WTC11 (cell line): ENCODE measurements at places on chromosomes 4 and X. TPM values are rescaled to one million over a fixed set of nuclear protein-coding genes. Genes with fewer than 3 reads are reported as not detected.

DNA sequence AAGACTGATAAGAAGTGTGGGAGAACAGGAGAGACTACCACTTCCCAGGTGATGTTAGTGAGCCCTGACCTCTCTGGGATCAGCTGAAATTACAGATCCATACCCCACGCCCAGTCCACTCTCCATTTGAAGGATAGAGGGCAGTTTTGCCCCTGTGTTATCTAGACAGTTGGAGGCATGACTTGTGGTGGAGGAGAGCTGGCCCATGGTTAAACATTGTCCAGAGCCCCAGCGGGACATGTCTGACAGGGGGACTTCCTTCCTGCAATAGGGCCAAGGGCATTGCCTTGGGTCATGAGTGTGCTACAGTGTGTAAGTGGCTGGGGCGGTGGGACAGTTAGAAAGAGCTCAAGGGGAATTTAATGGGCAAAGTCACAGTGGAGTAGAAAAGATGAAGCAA, 181.1 kb downstream of the MID1IP1 start:
- DNase-seq, result no peak

DNA sequence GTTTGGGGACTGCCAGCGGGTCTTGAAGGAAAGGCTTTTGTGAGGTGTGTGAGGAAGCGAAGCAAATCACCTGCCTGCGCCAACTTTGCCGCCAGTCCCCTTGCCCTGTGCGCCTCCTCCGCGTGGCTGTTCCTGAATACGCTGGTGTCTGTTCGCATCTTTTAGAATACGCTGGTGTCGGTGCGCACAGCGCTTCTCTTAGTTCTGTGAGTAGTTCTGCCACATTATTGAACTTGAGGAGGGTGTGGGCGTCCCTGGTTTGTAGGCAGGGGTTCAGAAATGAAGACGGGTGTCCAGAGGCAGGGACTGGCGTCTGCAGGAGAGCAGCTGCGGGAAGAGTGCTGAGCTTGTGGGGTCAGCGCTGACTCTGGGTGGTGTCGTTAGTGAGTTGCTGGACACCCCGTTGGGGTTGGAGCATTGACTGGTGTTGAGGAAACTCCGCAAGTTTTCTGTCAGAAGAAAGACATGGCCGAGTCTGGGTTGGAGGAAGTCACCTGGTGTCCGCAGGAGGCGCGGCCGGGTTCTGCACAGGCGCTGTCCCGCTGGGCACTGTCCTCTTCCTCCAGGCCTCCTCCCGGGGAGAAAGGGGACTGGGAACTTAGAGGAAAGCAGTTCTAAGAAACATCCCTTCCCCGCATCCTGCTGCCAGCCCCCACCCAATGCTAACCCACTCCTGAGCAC, 930 bp downstream of the ZNF718 start:
- DNase-seq, result peak; percentile 61

DNA sequence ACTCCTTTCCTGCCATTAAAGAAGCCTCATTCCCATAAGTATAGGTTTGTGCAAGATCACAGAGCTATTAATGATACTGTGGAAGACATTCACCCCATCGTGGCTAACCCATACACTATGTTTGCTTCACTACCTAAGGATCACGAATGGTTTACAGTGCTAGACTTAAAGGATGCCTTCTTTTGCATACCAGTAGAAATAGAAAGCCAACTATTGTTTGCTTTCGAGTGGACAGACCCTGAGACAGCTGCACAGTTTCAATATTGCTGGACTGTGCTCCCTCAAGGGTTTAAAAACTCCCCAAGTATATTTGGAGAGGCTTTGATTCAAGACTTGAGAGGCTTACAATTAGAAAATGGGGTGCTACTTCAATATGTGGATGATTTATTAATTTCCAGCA, 16.0 kb upstream of the PAPSS1 start:
- DNase-seq, result no peak

- no peak for DNase-seq
Observed at GRCh38 chrX:145506214-145506613, 258.9 kb downstream of the SPANXN1 start.

Gene TBX22
- 0.30 to 1.0 TPM (median 0.66 TPM) in 3 replicates for total RNA-seq

GRCh38 chr4:153466949-153467896, 1.1 kb downstream of the TMEM131L start:
- peak; percentile 71 for DNase-seq

DNA sequence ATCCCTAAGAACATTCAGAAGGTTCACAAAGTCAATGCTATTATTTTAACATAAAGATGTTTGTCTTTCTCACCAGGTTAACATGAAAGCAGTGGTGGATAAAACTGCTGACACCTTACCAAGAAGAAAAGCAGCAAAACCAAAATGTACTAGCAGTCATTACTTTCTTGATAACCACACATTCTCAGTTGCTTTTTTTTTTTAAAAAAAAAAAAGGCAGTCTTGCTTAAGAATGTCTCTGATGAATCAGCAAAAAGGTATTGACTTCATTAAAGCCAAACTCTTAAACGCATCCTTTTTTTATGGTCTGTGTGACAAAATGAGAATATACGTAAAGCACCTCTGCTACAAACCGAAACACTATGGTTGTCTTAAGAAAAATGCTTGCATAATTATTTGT, 31.9 kb downstream of the CDKL2 start:
- DNase-seq, result no peak

Gene PCSK1N
- total RNA-seq, result 7.4 to 8.0 TPM (median 7.5 TPM) in 3 replicates

DNA sequence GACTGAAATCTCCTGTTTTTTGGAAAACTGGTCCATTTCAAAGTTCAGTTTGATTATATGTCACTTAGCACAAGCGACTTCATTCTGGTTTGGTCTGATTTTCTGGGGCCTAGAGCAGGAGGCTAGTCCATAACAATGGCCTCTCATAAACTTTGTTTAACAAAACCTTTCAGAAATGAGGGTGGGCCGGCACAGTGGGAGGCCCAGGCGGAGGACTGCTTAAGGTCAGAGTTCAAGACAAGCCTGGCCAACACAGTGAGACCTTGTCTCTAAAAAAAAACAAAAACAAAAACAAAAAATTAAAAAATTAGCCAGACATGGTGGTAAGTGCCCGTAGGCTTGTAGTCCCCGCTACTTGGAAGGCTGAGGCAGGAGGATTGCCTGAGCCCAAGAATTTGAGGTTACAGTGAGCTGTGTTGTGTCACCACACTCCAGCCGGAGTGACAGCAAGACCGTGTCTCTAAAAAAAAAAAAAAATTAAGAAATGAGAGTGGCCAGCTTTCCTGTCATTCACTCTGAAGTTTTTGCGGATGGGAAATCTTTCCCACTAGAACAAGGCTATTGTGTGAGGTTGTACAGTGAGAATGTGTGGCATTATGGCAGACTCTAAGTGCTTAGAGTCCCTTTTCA, 1.2 kb upstream of the PLAC8 start:
- DNase-seq, result peak; percentile 38

Gene AFM
- not detected in 3 replicates for total RNA-seq

Gene GLRA2
- total RNA-seq, result not detected in 3 replicates

DNA sequence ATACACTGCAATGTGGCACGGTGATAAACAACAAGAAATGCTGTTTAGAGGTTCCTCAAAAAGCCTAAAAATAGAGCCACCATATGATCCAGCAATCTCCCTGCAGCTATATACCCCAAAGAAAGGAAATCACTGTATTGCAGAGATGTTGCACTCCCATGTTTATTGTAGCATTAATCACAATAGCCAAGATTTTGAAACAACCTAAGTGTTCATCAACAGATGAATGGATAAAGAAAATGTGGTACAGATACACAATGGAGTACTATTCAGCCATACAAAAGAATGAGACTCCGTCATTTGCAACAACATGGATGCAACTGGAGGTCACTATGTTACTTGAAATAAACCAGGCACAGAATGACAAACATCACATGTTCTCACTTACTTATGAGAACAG, 365.8 kb upstream of the DIPK2B start:
- no peak for DNase-seq

DNA sequence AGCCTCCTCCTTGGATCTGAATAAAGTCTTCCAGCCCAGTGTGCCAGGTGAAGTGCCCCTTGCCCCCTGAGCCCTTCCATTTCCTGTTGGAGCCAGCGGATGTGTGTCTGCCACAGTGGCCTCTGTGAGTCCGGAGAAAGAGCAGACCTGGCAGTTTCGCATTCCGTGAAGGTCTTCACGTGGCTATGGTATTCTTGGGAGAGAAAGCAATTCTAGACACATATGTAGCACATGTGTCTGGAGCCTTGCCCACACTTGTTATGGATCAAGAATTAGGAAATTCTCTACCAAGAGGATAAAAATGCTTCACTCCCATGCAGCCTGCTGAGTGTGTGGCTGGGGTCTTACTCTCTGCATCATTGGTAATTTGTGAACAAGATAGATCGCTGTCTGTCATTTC, 130.9 kb downstream of the REPS2 start:
- no peak for DNase-seq

- no peak for DNase-seq
Observed at GRCh38 chr4:66562276-66562806, 892.1 kb upstream of the EPHA5 start.

Gene C1QTNF7
- 0.04 TPM in 1 of 3 replicates, not detected in the others for total RNA-seq

GRCh38 chrX:46375831-46376230, 169.4 kb downstream of the ZNF674 start:
- no peak for DNase-seq

Gene RTL5
- total RNA-seq, result 0.76 to 1.3 TPM (median 1.0 TPM) in 3 replicates

DNA sequence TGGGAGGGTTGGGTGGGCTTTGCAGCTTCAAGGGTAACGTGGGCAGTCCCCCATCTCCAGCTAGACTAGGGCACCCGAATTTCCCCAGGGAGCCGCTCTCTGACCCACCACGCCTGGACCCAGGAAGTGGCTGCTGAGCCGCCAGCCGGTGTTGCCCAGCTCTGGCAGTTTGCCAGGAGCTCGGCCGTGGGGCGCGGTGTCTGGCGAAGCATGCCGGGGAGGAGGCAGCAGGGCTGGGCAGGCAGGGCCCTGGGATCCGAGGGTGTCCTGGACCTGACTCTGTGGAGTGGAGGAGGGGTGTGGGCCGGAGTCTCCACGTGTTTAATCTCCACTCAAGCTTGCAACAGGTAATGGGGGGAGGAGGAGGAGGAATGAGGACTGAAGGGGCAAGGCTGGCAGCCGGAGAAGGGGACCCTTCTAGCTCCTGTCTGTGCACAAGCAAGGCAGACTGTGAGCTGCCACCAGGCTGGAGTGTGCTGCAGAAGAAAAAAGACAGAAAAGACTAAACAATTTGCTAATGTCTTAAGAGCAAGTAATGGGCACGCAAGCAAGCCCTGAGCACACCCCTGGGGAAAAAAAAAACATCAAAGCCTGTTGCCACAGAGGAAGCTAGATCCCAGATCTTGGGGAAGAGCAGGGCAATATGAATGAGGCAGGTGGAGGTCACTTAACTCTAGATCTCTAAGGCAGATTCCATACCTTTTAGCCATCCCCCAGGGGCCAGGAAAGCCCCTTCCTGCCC, 2.4 kb downstream of the LONRF3 start:
- no peak for DNase-seq

DNA sequence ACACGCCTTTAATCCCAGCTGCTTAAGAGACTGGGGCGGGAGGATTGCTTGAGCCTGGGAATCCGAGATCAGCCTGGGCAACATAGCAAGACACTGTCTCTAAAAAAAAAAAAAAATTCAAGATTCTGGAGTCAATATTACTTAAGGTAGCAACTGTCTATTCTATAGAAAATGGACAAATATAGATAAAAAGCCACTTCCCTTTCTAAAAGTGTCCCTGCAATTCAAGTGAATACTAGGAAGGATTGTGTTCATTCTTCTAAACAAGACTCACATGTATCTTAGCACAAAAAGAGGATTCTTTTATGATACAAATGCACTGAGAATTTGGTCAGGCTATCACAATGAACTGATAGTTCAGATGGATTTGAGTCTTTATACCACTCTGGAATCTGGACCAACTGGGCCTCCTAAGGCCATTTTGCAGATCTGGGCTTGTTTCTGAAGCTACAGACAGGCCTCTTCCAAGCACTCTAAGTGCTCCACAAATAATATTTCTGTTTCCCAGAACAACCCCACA, 7.0 kb downstream of the PKD2 start:
- no peak for DNase-seq

Gene PWWP3B
- 0.52 to 1.5 TPM (median 1.4 TPM) in 3 replicates for total RNA-seq

GRCh38 chr4:40750461-40751258, 905 bp downstream of the NSUN7 start:
- peak; percentile 34 for DNase-seq

Gene XAGE1B
- total RNA-seq, result 0.37 TPM in 1 of 3 replicates, not detected in the others

Gene IGSF1
- total RNA-seq, result 16.2 to 23.6 TPM (median 19.1 TPM) in 3 replicates

GRCh38 chr4:111770514-111770913, 374.7 kb upstream of the FAM241A start:
- DNase-seq, result no peak

- DNase-seq, result no peak
Observed at GRCh38 chr4:46249516-46249915, 125.7 kb upstream of the GABRG1 start.

Gene XG
- 0.78 to 1.0 TPM (median 1.0 TPM) in 3 replicates for total RNA-seq

Gene TEX13D
- not detected in 3 replicates for total RNA-seq

Gene RAB41
- total RNA-seq, result not detected in 3 replicates

- DNase-seq, result no peak
Observed at GRCh38 chr4:2449051-2449450, 19.9 kb upstream of the RNF4 start.

Gene OTC
- total RNA-seq, result not detected in 3 replicates

GRCh38 chrX:3713225-3713936, at the start of gene PRKX:
Gene PRKX, minus strand, starts transcription at chrX:3713649. Its CDS starts 396 bp downstream, at chrX:3713253.
- DNase-seq, result peak; percentile 44

Gene APOOL
- 14.4 to 15.9 TPM (median 15.0 TPM) in 3 replicates for total RNA-seq

DNA sequence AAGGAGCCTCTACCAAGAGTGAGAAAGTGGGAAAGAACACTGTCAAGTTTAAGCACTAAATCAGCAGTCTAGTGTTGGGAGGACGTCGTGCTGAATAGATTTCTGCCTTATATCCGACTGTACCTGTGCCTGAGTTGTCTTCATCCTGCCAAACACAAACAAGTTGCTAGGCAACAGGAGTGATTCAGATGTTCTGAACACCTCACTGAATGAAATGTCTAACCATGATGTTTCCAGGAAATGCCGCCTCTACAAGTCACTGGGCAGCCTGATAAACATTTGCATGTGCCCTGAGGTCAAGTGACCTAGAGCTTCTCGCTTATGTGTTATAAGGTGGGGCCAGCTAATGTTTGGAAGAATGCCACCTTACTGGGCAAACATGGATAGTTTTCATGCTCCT, 37.9 kb downstream of the SGMS2 start:
- no peak for DNase-seq

Gene VEGFC
- 0.61 to 1.1 TPM (median 0.71 TPM) in 3 replicates for total RNA-seq

DNA sequence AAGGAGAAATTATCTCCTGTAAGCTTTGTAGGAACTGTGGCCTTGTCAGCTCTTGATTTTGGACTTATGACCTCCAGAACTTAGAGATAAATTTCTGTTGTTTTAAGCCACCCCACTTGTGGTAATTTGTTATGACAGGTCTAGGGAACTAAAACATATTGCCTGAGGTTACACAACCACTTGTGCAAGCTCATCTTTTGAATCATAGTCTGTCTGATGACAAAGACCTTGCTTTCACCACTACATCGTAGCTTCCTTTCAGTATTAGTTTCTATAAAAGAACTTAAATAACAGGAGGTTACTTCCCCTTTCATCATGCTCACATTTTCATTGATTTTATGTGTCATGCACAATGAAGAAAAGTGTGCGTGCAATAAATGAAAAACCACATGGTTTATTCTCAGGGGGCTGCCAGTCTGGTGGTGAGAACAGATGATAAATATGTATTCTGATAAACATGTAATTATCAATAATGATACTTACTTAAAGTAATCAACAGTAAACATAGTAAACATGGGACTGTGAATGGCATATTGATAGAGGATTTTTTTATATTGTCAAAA, 690.0 kb upstream of the HS3ST1 start:
- DNase-seq, result no peak

Gene AP1S2
- 164 to 184 TPM (median 171 TPM) in 3 replicates for total RNA-seq
